ENCODE measurements at places on chromosomes 12 and 14.

DNA sequence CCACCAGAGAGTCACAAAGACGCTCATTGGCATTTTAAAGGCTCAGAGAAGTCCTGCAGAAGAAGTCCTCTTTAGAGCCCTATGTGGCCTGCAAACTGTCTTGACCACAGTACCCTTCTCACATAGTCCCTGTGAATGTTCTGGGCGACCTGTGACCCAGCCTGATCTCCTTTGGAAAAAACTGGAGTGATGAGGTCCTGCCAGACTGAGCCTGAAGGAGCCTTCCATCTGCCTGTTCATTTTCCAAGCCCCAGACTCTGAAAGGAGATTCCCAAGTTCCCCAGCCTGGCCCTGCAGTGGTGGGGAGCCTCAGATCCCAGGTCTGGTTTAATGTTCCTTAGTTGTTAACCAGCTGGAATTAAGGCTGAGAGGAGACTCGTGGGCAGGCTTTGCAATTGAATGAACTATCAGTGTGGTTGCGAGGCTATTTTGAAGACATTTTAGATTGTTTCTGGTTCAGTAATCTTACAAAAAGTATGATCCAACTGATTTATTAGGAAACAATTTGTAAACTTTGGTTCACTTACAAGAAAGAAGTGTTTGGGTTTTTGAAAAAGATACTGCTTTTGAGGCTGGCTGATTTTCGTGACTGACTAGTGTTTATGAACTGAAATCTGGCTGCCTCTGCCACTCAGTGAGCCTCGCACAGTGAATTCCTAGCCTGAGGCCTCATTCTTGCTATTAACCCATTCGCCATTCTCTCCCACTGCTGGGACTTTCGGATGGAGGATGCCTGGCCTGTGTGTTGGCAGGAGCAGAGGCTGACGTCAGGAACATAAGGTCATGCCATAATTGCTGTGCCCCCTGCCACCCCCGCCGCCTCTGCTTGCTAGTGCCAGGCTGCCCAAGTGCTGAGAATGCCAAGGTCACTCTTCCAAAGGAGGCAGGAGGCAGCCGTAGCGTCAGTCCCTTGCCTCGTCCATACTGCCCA lies 249.0 kb downstream of the CACNA1C start:
- DNase-seq, result peak; percentile 29

DNA sequence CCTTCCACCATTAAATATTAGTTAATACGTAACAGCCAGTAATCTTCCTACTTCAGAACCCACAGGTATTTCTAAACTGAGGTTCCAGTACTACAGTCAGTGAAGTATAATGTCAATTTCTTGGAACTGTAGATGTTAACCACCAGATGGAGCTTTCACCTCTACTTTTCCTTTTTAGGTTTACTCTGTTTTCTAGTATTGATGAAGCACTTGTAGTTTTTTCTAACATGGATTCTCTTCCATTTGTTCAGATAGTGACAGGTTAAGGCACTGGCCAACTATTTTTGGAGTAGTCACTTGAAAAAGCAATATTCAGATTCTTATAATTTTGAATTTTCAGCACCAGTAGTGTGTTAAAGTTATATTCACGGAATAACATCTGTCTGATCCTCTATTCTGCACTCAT lies 4.6 kb upstream of the SEC23A start:
- DNase-seq, result no peak

- no peak for DNase-seq
Measured at GRCh38 chr14:75806352-75806832, 145.3 kb downstream of the TTLL5 start.

- DNase-seq, result no peak
Measured at GRCh38 chr14:75297411-75298040, 18.9 kb downstream of the FOS start.

GRCh38 chr12:96047229-96048211 lies 12.1 kb upstream of the LTA4H start:
- DNase-seq, result no peak

DNA sequence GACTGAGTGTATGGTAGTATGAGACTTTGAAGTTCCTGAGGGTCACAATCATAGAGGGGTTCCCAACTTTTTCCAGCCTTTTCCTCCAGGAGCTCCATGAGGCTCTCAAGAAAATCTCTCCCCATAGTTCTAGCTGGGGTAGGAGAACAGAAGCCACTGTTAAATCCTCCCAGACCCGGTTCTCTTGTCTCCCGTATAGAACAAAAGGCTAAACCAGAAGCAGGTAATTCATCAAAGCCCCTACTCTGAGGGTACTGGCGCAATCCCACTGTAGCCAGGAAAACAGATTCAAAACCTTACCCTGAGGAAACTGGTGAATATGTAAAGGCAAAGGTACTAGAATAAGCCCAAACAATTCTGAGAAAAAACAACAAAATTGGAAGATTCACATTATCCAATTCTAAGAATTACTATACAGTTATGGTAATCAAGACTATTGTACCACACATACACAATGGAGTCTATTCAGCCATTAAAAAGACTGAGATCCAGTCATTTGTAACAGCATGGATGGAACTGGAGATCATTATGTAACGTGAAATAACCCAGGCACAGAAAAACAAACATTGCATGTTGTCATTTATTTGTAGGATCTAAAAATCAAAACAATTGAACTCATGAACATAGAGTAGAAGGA lies 20.5 kb downstream of the OR8S1 start:
- no peak for DNase-seq

DNA sequence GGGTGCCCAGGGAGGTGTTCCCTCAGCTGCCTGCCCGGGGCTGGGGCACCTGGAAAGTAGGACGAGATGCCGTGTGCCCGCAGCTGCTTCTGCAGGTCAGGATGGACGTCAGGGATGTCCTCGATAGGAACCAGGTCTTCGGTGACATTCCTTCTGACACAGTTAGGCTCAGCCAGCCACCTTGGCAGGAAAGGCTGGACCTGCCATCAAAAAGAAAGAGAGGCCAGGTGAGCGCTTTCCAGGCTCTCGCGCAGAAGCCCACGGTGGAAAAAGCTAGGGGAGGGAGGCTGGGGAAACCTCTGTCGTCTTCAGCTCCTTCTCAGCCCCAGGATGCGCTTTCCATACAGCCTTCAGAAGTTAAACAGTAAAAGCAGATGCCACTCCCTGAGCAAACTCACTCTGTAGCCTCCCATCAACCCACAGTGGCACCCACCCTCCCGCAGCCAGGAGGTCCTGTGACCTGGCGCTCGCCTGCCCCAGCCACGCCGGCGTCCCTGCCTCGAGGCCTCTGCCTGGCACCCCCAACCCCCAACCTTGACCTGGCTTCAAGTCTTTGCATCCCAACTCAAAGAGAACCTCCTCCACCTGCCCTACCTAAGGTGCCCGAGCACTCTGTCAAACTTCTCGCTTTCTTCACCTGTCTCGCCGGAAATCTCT lies 1.3 kb downstream of the DDX51 start:
- DNase-seq, result no peak

DNA sequence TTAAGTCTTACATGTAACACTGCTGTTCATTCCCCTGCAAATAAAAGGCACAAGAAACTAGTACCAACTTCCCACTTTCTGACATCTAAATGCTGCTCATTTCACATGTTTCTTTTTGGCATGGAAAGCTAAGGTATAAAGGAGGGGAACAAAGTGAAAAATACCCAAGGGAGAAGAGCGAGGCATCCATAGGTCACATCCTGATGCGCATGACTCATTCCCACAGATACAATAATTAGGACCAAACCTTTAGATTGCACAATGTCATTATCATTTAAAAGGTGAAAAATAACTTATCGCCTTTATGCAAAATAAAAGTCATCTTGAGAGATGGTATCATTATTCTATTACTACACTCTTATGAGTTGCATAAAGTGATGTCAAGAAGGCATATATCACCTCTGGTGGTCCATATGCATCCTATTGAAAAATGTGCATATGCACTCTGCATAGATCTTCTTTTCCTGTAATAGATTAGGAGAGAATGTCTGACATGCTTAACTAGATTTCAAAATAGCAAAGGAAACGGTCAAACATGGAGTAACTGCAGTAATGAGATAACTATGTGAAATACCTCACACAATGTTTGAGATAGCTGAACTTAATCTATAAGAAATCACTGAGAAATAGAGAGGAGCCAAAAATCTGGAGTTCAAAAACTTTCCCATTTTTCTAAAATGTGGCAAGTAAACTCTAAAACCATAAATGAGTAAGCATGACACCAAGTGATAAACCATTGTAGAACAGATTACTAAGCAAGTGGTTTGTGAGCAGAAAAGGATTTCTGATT lies 382.5 kb upstream of the TMTC1 start:
- no peak for DNase-seq

Measured in GOT3 (cell line).